Fibroblast of lung (primary cell): ENCODE measurements at places on chromosomes 1 and 21.

- no peak for DNase-seq
Observed at GRCh38 chr1:82321794-82322193, 521.1 kb downstream of the ADGRL2 start.

GRCh38 chr1:172180501-172181285, 239.8 kb upstream of the C1orf105 start:
- peak; percentile 54 for DNase-seq

GRCh38 chr1:221315330-221315729, 426.6 kb downstream of the DUSP10 start:
- peak; percentile 85 for DNase-seq

DNA sequence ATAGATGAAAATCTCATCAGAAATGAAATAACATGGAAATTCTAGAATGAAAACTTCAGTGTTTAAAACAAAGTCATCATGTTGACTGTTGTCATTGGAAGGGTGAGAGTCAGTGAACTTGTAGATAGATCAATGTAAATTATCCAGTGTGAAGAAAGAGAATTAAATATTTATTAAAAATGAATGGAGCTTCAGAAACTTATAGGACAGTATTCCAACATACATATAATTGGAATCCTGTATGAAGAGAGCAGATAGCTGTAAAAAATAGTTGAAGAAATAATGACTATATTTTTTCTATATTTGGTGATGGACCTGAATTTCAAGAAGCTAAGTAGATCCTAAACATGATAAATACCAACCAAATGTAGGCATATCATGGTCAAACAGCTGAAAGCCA, 60.0 kb downstream of the MAN1A2 start:
- no peak for DNase-seq

DNA sequence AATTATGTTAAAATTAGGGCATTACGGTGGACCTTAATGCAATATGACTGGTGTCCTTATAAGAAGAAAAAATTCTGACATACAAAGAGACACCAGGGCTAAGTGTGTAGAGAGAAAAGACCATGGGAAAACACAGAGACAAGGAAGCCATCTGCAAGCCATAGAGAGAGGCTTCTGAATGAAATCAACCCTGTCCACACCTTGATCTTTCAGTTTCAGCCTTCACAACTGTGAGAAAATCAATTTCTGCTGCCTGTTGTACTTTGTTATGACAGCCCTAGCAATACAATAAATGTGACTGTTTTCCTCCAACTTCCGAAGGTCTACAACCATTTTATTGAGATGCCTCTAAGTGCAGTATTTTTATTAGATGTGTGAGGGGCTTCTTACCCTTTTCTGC, 1407.2 kb downstream of the MRPL39 start:
- DNase-seq = no peak

DNA sequence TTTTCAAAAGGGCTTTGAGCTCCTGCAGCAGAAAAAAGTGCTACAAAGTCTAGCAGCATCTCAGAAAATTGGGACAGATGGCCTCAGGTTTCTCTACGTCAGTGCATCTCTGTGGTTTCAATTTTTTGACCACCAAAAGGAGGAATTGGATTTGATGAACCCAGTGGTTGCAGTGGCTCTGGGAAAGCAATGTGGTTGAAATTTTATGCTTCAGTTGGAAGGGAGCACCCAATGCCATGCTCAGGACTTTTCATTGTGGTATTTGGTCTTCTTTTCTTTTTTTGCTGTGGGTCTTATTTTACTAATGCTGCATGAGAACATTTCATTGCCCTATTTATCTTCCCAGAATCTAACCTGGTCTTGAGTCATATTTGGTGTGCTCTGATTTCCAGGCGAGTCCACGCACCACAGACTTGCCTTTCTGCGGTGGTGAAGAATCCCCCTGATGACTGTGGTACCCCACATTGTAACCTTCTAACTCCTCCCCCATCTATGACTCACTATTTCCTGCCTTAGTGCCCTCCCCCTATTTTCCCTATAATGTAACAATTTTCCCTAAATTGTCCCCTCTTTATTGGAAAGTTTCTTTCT, 56.7 kb downstream of the S1PR1 start:
- peak; percentile 86 for DNase-seq

GRCh38 chr1:5847013-5847659, 145.1 kb downstream of the NPHP4 start:
- peak; percentile 28 for DNase-seq

- DNase-seq = peak; percentile 75
Observed at GRCh38 chr1:157073944-157074685, 25.5 kb downstream of the ETV3L start.

DNA sequence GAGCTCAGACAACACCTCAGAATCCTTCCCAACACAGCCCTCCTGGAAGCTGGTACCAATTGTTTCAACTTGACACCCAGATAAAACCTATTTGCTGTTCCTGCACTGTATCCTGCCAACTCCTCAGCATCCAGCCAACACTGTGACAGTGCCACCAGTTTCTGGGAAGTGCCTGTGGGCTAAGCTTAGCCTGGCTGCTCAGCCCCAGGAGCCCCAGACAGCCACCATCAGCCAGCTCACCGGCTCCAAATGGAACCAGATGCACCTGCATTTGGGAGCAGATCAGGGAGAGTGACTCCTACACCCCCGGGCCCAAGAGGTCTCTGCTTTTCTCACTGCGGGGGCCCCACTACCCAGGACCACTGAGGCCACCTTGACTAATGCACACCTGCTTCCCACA, 24.9 kb downstream of the KCNN3 start:
- no peak for DNase-seq

DNA sequence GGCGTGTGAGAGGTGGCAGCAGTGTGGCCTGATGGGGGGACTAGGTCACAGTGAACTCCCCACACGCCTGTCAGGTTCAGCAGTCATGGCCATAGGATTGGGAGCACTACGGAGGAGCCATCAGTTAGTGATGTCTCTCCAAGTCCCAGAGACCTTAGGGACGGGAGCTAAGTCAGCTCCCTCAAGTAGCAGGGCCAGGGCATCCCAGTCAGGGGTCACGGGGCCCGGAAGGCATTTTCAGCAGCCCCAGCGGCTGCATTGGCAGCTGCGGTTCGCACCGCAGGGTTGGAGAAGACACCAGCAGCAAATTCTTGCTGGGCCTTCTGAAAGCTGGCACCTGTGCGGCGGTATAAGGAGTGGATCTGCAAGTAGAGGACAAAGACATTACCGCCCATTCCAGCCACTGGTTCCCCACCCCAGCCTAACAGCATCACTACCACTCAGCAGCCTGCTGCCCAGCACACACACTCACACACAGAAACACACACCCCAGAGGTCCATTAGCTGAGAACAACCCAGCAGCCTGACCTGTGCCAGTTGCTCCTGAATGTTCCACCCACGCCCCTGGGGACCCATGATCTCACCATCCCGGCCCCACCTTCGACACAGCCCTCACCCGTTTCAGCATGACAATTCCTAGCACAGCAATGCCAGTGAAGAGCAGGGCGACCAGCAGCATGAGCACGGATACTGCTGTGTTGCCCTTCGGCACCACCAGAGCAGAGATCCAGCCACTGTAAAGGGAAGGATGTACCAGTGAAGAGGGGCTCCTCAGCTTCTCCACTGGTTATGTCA, 972 bp upstream of the ENTREP3 start:
- no peak for DNase-seq

GRCh38 chr1:117416546-117417125, 49.4 kb downstream of the MAN1A2 start:
- DNase-seq = no peak

- no peak for DNase-seq
Observed at GRCh38 chr1:236020359-236021219, 44.3 kb downstream of the NID1 start.

DNA sequence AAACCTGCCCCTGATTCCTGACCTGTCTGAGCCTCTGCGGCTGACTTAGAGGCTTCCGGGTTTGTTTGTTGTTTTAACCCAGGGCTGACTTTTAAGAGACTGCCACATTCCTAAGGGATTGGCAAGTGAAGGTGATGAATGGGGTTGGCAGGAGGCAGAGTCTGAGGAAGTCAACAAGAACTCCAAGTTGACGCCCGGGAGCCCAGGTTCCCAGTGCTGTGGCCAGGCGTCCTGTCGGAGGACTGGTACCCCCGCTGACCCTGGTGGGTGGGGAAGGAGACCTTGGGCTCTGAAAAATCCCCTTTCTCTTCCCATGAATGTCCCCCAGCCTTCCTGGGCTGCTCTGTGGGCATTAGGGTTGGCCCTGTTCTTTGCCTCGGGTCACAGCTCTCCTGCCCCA, 19.7 kb upstream of the EPS8L3 start:
- peak; percentile 76 for DNase-seq

GRCh38 chr1:31647106-31647505, 2.4 kb upstream of the PEF1 start:
- DNase-seq = peak; percentile 86

DNA sequence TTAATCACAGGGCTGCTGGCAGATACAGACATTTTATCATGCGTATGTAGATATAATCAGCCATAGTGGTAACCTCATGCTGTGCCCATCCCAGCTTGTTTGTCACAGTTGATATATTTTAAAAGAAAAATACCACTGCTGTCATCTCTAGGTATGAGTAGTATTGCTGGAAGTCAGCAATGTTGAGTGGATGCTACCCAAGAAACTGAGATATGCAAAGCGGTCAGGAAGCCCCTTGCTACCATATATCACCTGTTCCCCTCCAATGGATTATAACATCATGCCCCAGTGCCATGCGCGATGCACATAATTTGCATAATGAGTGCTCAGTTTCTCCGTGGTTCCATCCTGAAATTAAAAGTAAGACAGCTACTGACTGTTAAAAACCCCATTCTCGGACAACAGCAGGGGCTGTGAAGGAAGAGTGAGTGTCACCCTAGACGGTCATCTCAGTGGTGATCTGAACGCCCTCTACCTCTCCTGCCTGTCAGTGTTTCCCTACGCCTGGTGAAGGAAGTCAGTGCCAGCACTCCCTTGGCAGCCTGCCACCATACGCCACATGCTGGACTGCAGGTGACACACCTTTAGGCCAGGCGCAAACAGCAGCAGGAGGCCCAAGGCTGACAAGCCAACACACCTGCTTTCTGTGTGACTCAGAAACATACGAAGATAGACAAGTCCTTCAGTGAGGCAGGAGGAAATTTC, 2.7 kb downstream of the IL10RB start:
- no peak for DNase-seq

GRCh38 chr1:69551476-69552324, 16.0 kb upstream of the LRRC7 start:
- DNase-seq = no peak

DNA sequence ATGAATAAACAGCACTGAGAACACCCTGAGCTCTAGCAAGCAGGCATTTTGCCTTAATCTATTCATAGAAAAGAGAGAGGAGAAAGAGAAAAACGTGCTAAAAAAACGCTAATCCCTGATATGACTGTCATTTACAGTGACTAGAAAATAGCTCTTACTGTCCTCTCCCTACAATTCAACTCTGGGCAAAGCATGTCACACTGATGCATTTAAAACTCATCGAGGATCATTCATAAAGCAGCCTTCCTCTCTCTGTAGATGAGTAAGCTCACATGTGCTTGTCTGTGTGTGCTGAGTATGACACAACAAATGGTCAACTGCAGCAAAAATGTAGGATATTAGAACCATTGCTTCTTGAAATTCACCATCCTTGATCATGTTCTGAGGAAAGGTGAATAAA, 109.0 kb downstream of the SGIP1 start:
- no peak for DNase-seq

GRCh38 chr1:219062161-219062560, 111.5 kb upstream of the LYPLAL1 start:
- no peak for DNase-seq

DNA sequence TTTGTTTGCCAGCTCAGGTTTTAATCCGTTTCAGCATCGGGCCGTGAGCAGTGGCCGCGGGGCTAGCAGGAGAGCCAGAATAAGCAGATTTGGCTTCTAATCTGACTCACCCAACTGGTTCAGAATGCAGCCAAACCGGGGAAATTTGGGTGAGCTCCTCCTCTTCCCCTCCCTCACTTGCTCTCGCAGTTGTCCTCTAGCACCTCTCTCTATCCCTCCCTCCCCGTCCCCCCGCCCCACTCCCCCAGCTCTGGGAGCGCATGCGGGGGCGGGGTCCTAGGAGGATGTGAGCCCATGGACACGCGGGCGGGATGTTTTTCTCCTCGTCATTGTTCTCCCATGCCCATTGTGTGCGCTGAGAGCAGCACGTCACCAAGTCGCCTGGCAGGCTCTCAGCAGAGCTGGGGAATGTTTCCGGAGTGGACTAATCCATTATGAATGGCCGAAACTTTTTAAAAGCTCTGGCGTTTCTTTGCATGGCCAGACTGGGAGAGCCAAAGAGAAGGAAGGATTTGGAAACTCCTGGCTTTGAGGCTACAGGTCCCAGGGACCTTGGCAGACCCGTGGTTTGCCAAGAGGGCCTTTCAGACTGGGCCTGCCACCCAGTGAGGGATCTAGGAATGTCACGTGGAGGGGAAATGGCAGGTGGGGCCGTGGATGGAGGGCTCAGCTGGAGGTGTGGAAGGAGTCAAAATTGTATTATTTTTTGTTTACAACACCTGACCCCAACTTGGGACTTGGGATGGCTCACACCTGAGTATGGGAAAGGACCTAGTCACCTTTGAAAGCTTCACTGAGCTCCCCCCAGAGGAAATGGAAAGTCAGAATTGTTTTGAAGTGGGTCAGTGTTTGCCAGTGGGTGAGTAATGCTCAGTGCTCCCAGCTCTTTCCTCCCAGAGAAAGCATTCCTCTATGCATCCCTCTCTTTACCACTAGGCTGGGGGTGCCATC, 39.2 kb downstream of the CDK18 start:
- DNase-seq = peak; percentile 59

GRCh38 chr1:221454096-221454495, 287.8 kb downstream of the DUSP10 start:
- DNase-seq = no peak

- peak; percentile 71 for DNase-seq
Observed at GRCh38 chr1:151458802-151459330, 428 bp downstream of the POGZ start.

- DNase-seq = no peak
Observed at GRCh38 chr1:211908453-211908852, 77.9 kb upstream of the LPGAT1 start.

GRCh38 chr1:12191242-12192032, 24.6 kb downstream of the TNFRSF1B start:
- DNase-seq = no peak

- peak; percentile 44 for DNase-seq
Observed at GRCh38 chr1:161198194-161198896, 509 bp downstream of the ADAMTS4 start.

DNA sequence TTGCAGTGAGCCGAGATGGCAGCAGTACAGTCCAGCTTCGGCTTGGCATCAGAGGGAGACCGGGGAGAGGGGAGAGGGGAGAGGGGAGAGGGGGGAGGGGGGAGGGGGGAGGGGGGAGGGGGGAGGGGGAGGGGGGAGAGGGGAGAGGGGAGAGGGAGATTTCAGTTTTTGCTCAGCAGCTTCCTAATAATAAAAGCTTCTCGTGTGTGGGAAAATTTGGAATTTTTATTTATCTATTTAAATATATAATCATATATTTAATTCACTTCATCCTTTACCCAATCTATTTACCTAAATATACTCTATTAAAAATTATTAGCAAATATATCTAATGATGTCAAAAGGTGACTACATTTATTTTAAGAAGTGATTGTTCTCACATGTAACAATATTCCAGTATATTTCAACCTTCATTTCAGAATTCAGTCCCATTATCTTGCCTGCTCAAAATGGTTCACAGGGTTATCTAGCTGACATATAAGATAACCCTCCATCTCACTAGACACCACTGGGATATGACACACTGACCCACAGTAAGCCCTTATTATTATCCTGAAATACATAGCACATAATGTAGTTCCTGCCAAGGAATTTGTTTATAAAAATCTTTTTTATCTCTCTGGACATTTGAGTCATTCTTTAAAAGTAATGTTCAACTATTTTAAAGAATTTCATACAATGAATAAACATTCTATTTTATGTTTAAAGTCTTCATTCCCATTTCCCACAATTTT, 105.9 kb downstream of the GPATCH2 start:
- DNase-seq = peak; percentile 62
